ENCODE measurements at places on chromosomes 6 and 20.

GRCh38 chr20:14576196-14576877 lies 238.9 kb upstream of the FLRT3 start:
- DNase-seq: no peak

DNA sequence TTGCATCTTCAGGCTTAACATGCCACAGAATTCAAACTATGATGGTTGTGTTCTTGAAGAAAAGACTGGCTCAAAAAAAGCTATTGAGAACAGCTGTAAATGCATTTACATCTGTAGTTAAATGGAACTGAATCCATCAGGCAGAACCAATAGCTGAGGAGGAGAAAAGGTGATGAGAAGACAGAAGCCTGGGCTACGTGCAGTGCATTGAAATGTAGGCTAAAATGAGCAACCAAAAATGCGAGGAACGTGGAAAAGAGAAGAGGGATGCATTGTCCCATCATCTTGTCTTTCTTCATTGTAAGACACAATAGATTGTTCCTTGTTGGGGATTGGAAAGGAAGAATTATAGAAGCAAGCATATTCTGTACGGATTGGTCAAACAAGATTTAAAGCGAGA lies 13.8 kb upstream of the HDDC2 start:
- no peak for DNase-seq

DNA sequence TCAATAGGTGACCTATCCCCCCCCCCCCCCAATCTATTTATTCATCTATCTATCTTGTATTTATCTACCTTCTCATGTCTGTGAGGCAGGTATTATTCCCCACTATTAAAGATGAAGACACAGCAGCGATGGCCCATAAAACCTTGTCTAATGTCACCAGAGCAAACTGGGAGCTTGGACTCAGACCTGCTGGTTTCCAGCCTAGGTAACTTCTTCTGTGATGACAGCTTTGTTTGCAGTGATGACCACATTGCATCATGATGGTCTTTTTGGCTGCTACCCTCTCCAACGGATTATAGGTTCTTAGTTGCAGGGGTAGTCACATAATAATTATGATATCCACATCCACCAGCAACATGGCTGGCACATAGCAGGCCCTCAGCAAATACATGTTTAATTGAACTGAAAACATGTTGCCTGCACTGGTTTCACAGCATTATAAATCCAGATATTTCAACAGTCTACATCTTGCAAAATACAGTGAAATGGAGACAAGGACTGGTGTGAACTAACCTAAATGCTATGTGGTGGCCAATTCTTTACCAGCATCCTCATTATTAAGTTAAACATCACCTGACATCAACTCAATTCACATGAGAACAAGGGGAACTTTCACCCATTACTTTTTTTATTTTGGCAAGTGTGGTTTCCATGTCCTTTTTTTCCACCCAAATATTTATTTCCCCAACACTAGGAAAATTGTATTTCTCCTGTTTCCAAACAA lies 712.5 kb upstream of the NRSN1 start:
- no peak for DNase-seq

DNA sequence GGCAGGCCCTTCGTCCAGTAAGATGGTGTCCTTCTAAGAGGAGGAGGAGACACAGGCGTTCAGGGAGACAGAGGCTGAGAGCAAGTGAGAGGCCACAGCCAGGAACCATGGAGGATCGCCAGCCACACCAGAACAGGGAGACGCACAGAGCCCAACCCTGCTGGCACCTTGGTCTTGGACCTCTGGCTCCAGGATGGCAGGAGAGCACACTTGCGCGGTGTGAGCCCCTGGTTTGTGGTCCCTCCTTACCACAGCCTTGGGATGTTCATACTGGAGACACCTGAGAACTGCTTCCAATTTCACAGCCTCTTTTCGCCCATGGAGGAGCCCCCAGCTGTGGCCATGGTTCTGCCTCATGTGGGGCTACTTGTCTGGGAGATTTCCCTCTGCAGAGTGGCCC lies 222.4 kb downstream of the DLL1 start:
- no peak for DNase-seq

GRCh38 chr6:77231438-77232305 lies 231.6 kb downstream of the HTR1B start:
- no peak for DNase-seq

DNA sequence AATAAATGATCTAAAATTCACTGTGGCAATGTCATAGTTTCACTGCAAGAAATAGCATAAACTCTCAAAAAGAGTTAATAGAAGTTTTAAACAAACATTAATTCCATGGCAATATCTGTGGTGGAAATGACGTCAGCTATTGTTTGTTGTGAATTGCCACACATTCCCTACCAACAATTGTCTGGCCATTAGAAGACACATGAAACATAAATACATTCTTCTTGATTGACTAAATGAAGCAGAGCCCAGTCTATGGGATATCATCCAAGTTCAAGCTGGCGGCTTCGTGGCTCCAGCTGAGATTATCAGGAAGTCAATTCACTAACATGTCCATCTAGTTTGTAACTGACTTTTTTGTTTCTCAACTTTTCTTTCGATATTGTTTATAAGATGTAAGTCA lies 369.0 kb downstream of the ARHGAP18 start:
- no peak for DNase-seq

DNA sequence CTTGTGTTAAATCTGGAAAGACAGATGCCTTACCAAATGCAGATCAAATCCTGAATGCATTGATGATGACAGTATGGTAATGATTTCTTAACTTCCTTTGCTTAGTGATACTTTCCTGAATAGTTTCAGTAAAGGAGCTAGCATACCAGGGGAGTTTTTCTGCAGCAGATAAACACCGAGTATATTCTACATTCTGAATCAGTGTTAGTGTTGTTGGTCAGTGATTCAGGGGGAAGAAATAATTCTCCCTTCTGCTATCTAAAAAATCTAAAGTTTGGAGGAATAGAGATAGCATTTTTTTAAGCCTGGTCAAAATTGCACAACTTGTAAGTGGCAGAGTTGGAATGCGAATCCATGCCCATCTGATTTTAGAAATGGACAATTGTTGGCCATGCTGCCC lies 512.2 kb upstream of the MARCKS start:
- no peak for DNase-seq

DNA sequence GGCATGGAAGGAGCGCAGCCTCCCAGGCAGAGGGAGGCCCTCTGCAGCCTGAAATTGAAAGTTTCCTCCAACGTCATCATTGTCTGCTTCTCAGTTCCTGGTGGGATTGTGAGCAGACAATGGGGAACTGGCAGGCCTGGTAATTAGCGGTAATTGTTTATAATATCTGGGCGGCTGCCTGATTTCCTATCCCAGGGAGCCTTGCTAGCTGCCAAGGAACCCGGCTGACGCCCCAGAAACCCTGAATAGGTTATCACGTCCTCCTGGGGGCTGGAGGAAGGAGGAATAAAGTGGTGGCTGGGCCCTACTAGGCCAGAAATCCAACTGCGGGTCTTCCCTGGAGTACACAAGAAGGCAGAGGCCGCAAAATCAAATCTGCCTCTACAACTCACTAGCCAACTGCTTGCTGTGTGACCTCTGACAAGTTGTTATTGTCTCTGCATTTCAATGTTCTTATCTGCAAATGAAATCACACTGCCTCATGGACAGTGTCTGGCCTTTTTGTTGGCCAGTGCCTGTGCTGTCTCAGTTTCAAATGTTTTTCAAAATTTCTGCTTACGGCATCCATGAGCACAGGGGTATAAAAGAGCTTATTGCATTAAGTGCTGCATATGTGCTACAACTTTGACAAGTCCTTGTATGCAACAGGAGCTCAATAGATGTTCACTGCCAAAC lies 16.9 kb downstream of the KCNK15 start:
- no peak for DNase-seq

- no peak for DNase-seq
These were observed 244.8 kb upstream of the KCNG1 start for GRCh38 chr20:51267679-51268078.

DNA sequence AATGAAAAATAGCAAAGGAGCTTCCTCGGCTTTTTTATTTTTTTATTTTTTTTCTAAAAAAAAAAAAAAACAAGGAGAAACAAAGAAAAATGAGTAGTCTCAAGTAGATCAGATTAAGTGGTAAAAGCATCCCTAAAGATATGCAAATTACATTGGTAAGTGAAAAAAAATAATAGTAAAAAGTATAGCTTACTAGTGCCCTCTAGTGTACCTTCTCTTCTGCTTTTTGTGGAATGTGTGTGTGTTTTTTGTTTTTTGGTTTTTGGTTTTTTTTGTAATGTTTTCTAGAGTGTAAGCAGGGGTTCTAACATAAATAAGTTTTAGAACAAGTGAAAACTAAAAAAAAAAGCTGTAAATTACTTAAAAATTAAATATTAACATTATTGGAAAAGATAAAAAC lies 1062.0 kb downstream of the HACE1 start:
- DNase-seq: no peak

GRCh38 chr6:104522533-104522932 lies 337.2 kb downstream of the HACE1 start:
- no peak for DNase-seq

DNA sequence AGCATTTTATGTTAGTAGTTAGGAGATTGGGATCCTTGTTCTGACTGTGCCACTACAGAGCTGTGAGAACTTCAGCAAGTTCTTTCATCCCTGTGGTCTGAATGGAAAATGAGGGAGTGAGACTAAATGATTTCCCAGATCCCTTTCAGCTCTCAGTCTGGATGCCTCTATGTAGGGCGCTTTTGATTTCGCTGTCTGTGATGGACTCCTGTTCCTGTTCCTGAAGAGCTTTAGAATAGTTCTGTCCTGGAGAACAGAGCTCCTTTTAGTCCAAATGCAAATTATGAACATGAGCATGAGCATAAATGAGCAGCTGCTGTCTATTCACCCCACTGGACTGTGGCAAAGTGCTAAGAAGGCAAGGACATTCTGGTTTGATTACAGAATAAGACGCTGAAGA lies 61.4 kb upstream of the NT5E start:
- DNase-seq: no peak

- DNase-seq: no peak
These were observed 60.2 kb downstream of the TCP11 start for GRCh38 chr6:35080821-35081425.
